ENCODE measurements at places on chromosomes 6 and 20.
A peak's percentile ranks its signal among the peaks of the same experiment; 100 is the strongest.

GRCh38 chr6:14910692-14911547 lies 334.9 kb upstream of the JARID2 start:
- peak; percentile 39 for DNase-seq

DNA sequence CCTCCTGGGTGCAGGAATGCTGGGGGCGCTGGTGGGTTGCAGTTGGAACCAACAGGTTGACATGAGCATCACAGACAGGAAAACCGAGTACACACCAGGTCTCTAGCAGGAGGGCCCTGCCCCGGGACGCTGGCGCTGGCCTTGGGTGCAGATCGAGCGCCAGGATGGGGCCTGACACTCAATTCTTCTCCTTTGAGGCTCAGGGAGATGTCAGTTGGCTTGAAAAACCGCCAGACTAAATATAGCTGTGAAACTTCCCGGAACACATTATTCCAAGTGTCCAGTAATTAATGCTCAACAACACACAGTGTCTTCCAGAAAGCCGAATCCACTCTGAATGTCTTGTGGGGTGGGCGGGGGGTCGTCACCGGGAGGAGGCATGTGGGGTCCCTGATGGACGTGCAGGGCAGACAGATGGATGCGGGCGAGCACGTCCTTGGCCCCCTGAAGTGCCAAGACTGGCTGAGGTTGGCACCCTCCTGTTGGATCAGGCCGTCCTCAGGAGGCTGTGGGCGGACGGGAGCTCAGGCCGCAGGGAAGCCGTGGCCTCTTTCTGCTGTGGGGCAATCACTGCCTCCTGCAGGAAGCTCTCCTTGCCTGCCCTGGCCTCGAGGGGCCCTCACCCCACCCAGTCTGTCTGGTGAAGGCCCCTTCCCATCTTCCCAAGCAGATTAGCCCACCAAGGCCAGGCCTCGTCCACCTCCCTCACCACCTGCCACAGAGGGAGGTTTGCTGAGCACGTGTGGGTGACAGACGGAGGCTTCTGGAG lies 19.4 kb upstream of the GATA5 start:
- DNase-seq: no peak

- DNase-seq: peak; percentile 33
Measured at GRCh38 chr6:90226257-90226656, 70.4 kb downstream of the BACH2 start.

GRCh38 chr6:55496201-55496600 lies 82.8 kb downstream of the HMGCLL1 start:
- no peak for DNase-seq

GRCh38 chr6:38262026-38262425 lies 377.7 kb downstream of the BTBD9 start:
- no peak for DNase-seq

GRCh38 chr6:129694036-129694435 lies 15.9 kb downstream of the ARHGAP18 start:
- DNase-seq: no peak

- no peak for DNase-seq
Measured at GRCh38 chr20:13318871-13319521, 97.9 kb downstream of the ISM1 start.

DNA sequence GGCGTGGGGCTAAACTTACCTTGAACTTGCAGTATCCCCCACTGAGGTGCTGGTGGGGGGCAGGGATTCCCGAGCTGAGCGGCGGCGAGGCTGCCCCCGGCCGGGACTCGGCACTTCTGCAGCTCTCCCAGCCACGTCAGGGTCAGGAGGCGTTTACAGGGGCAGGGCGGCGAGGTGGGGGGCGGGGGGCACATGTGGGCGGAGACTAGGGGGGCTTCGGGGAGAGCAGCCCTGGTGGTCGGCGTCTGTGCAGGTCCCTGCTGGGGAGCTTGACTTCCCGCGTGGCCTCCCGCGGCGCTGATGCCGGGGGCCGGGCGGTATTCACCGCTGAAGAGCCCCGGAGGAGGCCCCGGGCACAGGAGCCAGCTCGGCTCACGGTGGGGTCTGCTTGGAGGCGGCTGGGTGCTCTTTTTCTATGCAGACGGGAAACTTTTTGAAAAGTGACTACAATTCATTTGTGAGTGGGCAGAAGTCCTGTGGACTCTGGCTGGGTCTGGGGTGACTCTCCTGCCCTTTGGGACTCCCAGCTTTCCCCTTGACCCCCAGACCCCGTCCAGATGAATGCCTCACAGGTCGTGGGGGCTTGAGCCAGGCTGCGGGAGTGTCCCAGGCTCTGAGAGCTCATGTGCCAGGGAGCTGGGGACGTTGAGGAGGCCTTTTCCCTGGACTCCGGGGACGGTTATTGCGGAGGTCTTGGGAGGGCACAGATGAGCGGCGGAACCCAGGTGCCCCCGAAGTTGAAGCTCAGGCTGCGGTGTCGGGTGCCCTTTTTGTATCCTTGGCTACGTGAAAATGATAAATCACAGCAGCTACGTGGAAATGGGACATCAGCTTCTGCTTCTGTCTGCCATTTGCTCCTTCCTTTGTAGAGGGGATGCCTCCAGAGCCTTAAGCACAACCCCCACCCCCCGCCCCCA lies 75.9 kb upstream of the GATA5 start:
- DNase-seq: no peak

DNA sequence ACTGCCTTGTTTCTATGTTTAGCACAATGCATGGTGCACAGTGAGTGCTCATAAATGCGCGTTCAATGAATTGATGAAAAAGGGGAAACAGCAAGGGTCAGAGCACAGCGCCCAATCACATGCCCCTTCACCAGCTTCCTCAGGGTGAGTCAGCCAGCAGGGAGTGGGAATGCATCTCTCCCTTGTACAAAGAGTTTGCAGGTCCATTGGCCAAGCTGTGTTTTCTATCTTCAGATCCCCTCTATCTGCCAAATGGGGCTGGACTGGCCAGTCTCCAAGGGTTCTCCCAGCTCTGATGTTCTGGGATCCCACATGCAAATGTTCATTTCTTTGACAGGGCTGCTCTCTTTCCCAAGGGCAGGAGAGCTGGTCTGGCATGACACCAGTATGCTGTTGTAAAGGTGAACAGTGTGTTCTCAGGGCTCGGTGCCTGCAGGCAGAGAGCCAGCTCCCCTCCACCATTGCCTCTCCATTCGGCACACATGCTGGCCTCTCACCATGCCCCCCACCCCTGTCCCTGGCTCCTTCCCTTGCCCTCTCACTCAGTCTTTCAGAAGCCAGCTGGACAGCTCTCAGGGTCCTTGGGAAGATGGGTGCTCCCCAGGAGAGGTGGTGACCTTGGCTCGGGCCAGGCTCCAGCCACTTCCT lies 25.0 kb downstream of the ANGPT4 start:
- no peak for DNase-seq

- no peak for DNase-seq
Measured at GRCh38 chr6:104539173-104539572, 320.5 kb downstream of the HACE1 start.

DNA sequence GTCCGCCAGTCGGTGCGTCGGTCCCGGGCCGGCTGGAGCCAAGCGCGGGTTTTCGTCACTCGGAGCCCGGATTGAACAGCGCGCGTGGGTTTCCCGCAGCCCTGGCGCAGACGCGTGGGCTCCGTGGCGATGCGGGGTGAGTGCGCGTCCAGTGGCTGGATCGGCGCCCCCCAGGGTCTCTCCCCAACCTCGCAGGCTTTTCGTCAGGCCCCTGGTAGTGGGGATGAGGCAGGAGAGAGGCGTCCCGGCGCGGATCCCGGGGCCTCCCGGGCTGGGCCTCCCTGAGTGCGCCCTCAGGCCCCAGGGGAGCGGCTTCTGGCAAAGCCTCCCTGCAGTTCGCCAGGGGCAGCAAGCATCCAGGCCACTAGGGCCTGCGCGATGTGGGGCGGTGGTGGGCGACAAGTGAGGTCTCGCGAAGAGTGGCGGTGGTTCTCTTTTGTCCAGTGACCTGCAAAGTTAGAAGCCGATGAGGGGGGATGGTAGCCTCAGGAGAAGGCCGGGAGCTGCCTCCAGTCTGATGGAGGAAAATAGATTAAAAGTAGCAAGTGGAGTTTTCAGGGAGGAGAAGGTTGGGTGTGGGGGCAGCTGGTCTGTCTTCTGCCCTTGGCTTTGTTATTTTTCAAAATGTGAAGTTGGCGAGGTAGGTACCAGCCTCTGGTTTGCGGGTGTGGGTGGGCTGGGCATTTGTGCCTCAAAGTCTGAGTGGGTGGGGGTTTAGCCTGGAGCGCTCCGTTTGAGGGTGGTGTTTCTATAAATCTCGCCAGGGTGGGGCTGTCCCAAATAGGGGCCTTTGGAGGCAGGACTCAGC lies 1.6 kb downstream of the TOX2 start:
- no peak for DNase-seq

DNA sequence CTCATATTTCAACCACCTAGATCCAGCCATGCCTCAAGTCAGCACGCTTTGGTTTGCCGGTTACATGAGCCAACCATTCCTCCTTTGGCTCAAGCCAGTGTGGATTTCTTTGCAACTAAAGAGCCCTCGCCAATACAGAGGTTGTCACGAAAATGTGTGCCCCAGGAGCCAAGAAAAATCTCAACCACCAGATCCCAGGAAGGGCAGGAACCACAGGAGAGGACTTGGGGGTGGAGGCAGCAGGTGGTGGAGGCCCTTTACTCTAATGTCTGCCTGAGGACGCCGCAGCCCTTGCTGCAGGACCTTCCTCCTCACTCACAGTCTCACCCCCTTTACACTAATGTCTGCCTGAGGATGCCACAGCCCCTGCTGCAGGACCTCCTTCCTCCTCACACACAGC lies 144.8 kb upstream of the PHACTR3 start:
- DNase-seq: no peak

GRCh38 chr6:163640641-163641040 lies 226.1 kb downstream of the QKI start:
- no peak for DNase-seq

DNA sequence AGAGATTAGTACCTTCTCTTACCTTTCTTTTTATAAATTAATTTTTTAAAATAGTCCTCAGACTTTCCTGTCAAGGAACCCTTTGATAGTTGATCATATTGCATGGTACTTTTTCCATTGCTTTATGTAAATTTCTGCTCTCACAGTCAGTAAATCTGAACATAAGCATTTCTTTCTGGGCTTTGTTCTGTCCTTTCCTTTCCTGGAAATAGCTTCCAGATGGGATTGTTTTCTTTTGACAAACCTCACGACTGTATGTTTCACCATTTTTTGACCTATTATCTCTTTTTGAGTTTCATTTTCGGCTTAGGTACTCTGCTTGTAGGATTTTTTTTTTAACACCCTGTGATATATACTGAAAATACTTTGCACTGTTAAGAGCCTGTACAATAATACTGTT lies 32.6 kb downstream of the UTRN start:
- DNase-seq: no peak

DNA sequence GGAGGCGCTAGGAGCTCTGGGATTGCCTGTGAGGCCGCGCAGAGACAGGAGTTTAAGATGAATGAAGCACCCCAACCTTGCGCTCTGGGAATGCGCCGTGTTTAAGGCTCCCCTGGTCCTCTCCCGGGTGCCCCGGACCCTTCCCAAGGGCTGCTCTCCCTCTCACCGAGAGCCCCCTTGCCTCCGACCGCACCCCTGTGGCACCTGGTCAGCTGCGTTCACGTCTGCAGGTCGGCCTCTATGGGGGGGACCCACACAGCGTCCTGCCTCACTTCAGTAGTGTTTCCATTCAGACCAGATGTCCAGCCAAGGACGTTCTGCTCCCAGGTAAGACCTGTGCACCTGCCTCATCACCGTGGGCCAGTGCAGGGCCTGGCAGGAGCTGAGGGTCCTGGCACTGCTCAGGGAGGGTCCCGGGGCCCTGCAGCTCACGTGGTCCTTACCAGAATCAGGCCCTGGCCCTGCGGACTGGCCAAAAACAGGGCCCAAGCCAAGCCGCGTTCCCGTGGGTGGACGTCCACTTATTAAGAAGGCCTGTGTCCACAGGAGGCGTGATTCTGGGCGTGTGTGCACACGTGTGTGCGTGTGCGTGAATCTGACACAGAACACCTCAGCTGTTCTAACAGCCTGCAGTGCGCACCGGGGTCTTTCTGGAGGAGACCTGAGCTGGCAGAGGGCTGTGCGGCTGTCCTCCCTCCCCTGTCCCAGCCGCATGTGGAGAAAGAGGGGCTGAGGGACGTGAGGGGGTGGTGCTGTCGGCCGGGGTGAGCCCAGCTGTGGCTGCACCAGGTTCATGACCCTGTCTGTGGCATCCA lies 79.9 kb upstream of the BHLHE23 start:
- no peak for DNase-seq

- no peak for DNase-seq
Measured at GRCh38 chr6:148118244-148118643, 224.4 kb upstream of the SASH1 start.

GRCh38 chr6:116411284-116411623 lies 40.5 kb downstream of the DSE start:
- DNase-seq: no peak

- no peak for DNase-seq
Measured at GRCh38 chr6:155434096-155434495, 21.5 kb downstream of the NOX3 start.

DNA sequence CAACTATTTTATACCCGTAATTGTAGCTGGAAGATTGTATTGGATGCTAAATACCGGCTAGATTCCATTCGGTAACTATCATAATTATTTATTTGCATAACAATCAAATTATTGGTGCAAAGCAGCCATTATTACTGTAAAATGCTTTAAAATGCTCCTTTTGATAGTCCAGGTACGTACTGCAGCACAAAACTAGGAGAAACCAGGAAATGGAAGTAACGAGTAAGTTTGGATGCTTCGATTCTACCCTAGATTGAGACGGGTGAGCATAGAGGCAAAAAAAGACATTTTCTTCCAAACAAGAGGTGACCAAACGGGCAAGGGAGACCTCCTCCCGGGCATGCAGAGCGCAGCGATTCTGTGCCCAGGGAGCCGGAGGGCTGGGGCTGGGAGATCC lies 469 bp upstream of the XRN2 start:
- DNase-seq: no peak

DNA sequence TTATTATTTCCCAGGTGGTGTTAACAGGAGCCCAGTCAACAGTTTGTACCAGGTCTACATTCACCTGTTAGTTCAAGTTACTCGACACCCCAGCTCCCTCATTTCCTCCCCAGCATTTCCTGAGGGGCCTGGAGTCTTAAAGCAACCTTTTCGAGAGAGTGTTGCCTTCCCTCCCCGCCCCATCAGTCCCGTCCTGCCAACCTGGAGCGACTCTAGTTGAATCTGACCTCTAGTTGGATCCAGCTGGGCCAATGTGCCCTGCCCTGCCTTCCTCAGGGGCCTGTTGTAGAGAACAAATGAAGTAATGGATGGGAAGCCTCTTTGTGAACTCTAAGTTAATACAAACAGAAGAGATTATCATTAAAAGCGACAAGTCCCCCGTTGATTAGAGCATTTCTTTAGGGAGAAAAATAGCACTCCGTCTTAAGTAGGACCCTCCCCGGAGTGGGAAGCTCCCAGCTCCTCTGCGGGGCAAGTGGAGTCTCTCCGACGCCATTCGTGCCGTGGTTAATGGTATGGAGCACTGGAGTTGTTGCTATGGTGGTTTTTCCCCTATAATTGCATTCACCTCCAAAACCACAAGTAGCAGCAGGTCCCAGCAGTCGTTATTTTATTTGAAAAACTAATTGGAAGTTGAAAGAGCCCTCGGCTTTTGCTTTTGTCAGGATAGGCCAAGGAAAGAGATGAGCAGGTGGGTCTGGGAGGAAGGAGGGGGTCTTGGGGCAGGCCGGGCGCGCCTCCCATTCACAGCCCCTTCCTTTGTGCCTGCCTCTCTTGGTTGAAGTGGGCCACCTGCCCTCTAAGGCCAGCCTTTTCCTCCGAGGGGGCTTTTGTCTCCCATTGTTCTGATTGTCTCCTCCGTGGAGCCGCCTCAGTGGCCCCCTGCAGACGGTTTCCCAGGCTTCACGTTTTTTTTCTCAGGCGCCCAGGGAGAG lies 16.1 kb downstream of the GHRH start:
- DNase-seq: no peak
